ENCODE measurements at places on chromosomes 2 and 18.
A peak's percentile ranks its signal among the peaks of the same experiment; 100 is the strongest.

DNA sequence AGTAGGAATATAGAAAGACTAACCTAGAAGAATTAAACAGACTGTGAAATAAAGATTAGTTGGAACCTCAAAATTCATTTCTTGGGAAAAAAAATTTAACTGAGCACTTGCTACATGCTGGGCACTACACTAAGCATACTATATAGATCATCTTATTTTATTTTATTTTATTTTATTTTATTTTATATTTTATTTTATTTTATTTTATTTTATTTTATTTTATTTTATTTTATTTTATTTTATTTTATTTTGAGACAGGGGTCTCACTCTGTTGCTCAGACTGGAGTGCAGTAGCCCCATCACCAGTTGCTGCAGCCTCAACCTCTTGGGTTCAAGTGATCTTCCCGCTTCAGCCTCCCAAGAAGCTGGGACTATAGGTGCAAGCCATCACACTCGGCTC lies 74.5 kb upstream of the DSC1 start:
- no peak for DNase-seq

GRCh38 chr18:78709261-78709809 lies 270.3 kb upstream of the SALL3 start:
- no peak for DNase-seq

- no peak for DNase-seq
These were observed 56.8 kb downstream of the AGFG1 start for GRCh38 chr2:227528803-227529202.

DNA sequence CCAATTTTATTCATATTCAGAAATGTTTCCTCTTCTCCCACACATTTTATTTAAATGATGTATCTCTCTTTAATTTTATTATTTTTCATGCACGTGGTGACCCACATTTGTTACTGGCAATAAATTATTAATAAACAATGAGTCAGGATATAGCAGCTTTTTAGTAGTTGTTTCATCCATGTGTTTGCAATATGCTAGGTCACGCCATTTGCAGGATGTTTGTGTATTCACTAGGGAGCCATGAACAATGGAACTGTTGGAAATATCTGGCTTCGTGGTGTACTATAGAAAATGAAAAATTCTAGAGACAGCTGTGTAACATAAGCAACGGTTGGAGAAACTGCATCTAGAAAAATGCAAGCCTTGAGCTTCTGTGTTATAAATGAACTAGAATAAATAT lies 176.0 kb upstream of the COL3A1 start:
- DNase-seq: no peak

DNA sequence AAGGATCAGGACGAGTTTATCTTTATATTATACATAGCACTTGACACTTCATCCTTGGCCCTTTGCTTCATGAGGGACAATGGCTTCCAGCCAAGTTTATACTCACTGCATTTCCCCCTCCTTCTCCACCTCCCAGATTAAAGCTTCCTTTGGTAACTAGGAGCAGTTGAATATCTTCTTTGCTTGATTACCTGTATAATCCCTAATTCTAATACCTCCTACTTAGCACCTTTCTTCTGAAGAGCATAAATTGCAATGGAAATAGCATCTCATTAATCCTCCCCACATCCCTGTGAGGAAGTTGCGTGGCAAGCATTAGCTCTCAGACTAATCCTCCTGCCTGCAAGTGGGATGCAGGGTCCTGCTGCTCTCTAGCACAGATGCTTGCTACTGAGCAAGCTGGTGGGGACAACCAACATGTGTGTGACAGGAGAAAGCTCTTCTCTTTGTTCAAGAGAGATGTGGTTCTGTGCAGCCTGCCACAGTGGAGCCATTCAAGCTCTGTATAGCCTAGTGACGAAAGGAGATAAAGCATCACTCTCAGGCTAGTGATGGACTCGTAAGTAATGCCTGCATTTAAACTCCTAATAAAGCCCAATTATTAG lies 19.1 kb downstream of the KLHL14 start:
- no peak for DNase-seq

DNA sequence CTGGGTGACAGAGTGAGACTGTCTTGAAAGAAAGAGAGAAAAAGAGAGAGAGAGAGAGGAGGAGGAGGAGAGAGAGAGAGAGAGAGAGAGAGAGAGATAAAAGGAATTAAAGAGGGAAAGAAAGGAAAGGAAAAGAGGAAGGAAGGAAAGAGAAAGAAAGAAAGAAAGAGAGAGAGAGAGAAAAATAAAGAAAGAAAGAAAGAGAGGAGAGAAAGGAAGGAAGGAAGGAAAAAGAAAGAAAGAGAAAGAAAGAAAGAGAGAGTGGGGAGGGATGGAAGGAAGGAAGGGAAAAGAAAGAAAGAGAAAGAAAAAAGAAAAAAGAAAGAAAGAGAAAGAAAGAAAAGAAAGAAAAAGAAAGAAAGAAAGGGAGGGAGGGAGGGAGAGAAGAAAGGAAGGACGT lies 29.8 kb downstream of the MOGAT1 start:
- no peak for DNase-seq

GRCh38 chr2:176251928-176252327 lies 17.3 kb upstream of the MTX2 start:
- no peak for DNase-seq

DNA sequence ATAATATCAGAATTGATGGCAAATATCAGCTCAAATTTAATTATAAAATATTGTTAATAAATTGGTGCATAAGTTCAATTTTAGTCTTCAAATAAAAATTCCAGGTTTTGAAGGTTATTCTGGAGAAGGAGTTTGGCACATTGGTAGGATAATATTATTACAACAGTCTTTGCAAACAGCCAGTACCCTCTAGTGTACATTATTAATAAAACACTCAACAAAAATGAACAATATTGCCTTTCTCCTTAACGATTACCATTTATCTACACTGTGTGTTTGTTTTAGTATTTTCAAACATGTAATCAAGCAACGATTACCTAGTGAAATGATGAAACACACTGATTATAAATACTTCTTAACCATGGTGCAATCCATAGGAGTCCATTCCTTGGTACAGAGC lies 334.0 kb upstream of the FSIP2 start:
- DNase-seq: no peak

- no peak for DNase-seq
These were observed 100.6 kb downstream of the ANTXR1 start for GRCh38 chr2:69113627-69114026.

DNA sequence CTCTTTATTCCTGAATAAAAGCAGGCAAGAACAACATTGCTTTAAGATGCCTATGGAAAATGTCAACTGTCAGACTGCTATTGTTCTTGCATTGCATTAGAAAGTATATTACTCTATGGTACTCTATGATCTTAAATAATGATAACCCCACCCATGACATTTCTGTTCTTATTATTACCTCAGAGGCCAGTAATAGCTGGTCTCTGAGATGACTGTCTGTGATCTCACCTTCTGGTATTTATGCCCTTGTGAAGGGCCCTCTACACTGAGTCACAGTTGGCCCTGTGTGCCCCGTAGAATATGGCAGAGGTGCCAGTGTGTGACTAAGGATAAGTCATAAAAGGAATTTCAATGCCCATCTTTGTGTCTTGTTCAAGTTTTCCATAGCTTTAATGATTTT lies 61.0 kb downstream of the SPP2 start:
- no peak for DNase-seq

DNA sequence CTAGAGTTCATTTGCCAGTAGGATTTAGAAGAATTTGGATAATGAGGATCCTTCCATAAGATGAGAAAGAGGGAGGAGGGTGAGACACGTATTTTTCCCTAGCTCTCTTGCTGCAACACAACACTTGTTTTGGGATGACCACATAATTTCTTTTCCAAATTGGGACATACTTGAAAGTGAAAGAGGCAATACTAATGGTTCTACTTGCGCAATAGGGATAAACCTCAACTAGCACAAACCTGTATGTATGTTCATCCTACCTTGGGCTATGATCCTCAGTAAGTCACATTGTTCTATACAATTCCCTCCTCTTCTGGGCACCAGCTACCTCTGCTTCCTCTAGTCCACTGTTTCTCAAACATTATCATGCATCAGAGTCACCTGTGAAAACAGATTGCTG lies 1208.8 kb upstream of the LRRTM1 start:
- no peak for DNase-seq

DNA sequence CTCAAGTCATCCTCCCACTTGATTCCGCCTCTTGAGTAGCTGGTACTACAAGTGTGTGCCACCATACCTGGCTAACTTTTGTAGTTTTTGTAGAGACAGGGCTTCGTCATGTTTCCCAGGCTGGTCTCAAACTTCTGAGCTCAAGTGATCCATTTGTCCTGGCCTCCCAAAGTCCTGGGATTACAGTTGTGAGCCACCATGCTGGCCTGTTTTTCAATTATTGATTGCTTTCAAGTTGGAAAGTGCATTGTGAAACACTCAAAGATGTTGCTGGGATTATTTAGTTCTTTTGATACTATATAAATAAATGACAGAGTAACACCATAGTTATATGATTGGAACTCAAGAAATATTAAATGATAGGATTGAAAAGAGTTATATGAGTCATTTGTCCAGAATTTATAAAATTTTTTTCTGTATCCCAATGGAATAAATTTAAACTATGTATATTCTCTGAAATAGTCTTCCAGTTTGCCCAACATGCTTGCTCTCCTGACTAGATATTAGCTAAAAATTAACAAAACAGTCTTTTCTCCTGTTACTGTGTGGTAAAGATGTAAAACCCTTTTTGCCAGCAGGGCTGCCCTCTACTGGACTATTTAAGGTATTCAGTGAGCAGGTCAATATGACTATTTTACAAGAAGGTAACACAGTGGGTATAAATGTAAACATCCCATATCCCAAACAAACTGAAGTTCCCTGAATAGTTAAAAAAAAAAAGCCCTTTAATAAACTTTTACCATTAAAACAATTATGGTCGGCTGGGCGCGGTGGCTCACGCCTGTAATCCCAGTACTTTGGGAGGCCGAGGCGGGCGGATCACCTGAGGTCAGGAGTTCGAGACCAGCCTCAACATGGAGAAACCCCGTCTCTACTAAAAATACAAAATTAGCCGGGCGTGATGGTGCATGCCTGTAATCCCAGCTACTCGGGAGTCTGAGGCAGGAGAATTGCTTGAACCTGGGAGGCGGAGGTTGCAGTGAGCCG lies 42.7 kb downstream of the ACSL3 start:
- peak; percentile 20 for DNase-seq

DNA sequence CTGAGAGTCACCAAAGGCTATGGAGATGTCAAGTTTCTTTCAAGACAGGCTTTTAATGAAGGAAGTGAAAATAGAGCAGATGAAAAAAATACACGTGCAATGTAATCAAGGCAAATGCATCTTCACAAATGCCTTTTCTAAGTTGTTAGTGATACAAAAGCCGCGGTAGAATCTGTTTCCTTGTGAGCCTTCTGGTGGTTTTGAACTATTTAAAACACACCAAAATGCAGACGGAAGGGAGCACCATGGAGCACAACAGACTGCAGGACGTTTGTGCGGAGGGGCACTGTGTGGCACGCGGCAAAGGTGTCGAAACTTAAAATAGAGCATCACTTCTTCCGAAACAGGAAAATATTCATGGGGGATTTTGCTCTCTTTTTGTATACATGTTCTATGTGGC lies 65.0 kb upstream of the BOD1L2 start:
- DNase-seq: no peak

GRCh38 chr2:230932556-230933511 lies 7.8 kb upstream of the GPR55 start:
- DNase-seq: no peak

- no peak for DNase-seq
These were observed 129.8 kb downstream of the MYO3B start for GRCh38 chr2:170307555-170308351.
